ENCODE measurements at places on chromosomes 5 and 9.

DNA sequence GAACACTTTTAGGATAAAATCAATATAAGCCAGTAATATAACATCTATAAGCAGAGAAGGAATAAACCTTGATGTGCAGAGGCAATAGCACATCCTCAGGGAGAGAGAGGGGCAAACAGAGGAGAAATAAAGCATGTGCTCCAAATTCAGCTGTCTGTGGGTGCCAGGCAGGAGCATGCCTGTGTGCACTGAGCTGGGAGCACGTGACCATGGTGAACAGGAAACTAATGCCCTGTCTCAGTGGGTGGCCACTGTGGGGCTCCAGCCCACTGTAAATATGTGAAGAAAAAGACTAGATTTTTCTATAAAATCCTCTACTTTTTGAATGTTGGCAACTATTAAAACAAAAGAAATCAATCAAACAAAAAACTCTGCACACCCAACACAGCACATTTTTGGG, 55.3 kb downstream of the FYB1 start:
- DNase-seq, result no peak

GRCh38 chr9:16628413-16628812, 242.1 kb downstream of the BNC2 start:
- no peak for DNase-seq

- DNase-seq, result no peak
These were observed 140.5 kb downstream of the SV2C start for GRCh38 chr5:76223696-76224095.

GRCh38 chr9:36116593-36116992, 19.9 kb upstream of the GLIPR2 start:
- DNase-seq, result no peak

DNA sequence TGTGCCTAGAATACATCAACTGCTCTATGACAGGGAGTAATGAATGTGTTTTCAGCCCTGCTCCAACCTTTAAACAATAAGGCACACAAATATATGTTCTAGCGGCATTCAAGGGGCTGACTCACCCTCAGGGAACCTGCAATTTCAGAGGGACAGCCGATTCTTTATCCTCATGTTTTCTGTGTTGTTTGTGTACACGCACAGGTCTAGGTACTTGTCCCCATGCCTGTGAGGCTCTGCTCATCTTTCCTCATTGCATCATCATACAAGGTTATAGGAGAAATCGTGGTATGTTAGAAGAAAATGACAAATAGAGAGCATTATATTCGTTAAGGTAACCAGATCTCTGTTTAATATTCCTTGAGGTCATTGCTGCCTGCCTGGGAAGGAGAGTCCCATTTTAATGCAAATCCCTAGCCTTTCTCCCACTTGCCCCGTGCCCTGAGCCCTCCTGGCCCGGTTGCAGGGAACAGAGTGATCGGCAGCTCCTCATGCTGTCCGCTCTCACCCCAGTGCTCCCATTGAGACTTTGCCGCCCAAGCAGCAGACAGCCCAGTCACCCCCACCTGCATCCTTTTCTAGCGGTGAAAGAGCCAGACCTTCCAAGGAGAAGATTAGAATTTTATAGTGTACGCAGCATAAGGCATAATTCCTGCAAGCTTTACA, 14.6 kb downstream of the MAP1B start:
- DNase-seq, result no peak
